Activated CD4-positive, CD25-positive, alpha-beta regulatory T cell treated with anti-CD3 and anti-CD28 coated beads, Interleukin-2, amount 50 U/mL, for 16 hours (primary cell): ENCODE measurements at places on chromosomes 5 and 9.

DNA sequence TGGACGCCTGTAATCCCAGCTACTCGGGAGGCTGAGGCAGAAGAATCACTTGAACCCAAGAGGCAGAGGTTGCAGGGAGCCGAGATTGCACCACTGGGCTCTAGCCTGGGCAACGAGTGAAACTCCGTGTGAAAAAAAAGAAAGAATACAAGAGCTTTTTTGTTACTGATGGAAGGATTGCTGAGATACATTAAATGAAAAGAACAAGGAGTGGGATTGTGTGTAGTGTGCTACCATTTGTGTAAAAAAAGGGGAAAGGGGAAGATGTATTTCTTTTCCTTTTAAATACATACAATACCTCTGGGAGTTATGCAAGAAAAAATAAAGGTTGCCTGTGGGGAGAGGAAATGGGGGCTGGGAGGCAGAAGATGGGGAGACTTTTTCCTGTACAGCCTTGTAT, 14.7 kb upstream of the GARNL3 start:
- DNase-seq: no peak

- no peak for DNase-seq
Measured at GRCh38 chr9:1184146-1184545, 134.0 kb downstream of the DMRT2 start.

DNA sequence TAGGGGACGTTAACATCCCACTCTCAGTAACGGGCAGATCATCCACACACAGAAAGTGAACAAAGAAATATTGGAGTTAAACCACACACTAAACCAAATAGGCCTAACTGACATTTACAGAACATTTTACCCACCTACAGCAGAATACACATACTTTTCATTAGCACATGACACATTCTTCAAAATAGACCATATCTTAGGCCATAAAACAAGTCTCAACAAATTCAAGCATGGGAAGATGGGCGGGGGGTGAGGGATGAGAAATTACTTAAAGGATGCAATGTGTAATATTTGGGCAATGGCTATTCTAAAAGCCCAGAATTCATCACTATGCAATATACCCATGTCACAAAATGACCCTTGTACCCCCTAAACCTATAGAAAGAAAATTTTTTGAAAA, 226.2 kb downstream of the ATPSCKMT start:
- no peak for DNase-seq

DNA sequence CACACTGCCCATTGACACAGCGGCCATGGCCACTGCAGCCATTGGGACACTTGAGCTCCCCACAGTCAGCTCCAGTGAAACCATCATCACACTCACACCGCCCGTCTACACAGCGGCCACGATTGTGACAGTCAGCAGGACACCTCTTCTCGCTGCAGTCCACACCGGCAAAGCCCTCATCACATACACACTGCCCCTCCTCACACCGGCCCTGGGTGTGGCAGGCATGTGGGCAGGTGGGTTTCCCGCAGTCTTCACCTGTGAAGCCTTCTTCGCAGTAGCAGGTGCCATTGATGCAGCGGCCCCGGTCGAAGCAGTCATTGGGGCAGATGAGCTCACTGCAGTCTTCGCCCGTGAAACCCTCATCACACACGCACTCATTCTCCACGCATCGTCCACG, 31.5 kb downstream of the TNC start:
- no peak for DNase-seq

GRCh38 chr5:22835686-22836085, 17.5 kb downstream of the CDH12 start:
- DNase-seq: no peak

- no peak for DNase-seq
Measured at GRCh38 chr9:81787747-81788632, 98.6 kb upstream of the TLE1 start.

DNA sequence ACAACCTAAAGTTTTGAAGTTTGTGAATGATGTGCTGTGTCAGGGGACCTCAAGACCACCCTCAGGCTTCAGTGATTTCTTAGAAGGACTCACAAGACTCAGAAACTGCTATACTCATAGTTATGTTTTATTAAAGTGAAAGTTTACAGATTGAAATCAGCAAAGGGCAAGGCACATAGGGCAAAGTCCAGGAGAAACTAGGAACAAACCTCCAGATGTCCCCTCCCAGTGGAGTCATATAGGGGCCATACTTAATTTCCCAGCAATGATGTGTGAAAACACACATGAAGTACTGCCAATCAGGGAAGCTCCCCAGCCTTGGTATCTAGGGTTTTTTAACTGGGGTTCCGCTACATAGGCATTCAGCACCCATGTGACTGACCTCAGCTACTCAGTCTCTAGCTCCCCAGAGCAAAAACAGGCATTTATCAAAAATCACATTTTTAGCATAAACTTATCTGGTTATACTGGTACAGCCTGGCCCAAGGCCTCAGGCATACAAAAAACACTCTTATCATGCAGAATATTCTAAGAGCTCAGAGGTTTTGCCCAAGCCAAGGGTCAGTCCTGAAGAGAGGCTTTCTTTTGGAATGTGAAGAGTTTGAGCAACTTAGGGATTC, 74.7 kb upstream of the ANKRD55 start:
- DNase-seq: no peak

DNA sequence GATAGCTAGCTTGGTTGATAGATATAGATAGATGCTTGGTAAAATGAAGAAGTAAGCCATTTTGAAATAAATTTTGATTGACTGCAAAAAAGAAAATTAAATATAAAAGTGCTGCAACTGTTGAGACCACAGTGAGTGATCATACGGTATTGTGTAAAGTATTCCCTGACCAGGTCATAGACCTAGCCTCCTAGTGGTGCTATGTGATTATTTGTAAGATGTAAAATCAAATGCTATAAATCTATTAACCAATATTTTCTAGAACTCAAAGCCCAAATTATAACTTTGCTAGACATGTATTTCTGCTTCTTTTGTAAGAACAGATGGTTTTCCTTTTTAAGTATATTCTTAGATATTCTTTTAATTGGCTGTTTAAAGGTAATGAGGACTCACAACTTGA, 480.2 kb upstream of the PTPRD start:
- no peak for DNase-seq

DNA sequence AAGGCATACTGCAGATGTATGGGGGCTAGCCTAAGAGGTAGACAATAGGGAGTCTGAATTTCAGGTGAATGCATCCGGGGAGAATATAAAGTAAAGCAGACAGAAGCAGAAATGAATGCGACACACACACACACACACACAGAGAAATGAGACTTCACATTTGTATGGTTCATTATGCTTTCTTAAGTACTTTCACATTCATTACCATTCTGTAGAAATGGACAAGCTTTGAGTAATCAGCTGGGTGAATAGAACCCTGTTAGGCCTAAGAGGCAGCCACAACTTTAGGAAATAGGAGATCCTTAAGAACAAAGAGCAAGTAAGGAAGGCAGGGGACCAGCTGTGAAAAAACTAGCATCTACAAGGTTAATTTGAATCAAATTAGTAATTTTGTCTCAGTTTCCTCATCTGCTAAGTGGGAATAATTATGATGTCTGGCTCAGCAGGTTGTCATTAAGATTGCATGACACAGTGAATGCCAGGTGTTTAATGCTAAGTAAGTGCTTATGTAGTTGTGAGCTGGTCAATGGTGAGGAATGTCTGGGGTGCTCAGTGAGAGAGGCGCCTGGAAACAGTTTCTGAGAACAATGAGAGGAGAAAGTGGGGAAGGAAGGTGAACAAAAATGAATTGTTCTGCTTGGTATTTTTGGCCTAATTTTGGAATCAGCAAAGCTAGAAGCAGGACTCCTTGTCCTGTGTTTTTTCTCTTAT, 265.8 kb upstream of the CLINT1 start:
- DNase-seq: no peak
